Hematopoietic multipotent progenitor cell treated with erythropoietin and hydrocortisone succinate and interleukin-3 and kit ligand, for 6 days (in vitro differentiated cells): ENCODE measurements at places on chromosomes 7 and 10.

- DNase-seq: no peak
These were observed 1061.5 kb downstream of the LRMDA start for GRCh38 chr10:76492678-76493472.

DNA sequence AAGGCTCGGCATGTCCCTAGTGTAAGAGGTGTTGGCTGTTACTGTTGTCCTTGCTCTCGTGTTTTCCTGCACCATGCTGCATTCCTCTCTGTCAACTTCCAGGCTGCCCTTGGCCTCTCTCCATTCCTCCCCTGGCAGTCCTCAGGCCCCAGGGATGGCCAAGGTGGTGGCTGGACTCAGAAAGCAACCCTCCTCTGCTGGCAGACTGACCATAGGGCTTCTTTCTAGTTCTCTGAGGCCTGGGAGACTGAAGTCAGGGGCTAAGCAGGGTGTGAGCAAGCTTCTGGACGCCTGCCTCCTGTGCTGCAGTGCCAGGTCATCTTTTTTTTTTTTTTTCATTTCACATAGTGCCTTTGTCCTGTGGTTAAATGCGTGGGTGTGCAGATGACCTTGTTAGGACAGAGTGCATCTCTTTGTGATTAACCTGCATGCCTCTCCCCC lies 72.0 kb downstream of the GOLGA7B start:
- DNase-seq: no peak

- DNase-seq: no peak
These were observed 106.0 kb downstream of the TCF7L2 start for GRCh38 chr10:113056030-113056429.

DNA sequence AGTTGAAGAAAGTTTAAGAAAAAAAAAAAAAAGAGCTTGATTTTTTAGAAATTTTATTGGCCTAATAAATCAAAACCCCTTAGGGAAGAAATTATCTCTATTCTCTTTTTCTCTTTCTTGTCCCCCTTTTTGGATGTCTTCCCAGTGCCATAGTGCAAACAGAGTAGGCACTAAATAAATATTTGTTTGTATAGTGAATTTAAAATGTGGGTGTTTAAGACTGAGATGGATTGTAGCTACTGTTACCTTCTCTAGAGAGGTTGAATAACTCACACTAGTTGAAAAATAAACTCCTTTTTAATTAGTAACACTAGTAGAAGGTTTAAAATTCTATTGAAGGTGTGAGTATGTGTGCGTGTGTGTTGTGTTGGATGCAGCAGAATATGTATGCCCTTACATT lies 783.8 kb downstream of the NXPH1 start:
- DNase-seq: no peak

GRCh38 chr7:117951285-117951684 lies 78.0 kb upstream of the CTTNBP2 start:
- no peak for DNase-seq

DNA sequence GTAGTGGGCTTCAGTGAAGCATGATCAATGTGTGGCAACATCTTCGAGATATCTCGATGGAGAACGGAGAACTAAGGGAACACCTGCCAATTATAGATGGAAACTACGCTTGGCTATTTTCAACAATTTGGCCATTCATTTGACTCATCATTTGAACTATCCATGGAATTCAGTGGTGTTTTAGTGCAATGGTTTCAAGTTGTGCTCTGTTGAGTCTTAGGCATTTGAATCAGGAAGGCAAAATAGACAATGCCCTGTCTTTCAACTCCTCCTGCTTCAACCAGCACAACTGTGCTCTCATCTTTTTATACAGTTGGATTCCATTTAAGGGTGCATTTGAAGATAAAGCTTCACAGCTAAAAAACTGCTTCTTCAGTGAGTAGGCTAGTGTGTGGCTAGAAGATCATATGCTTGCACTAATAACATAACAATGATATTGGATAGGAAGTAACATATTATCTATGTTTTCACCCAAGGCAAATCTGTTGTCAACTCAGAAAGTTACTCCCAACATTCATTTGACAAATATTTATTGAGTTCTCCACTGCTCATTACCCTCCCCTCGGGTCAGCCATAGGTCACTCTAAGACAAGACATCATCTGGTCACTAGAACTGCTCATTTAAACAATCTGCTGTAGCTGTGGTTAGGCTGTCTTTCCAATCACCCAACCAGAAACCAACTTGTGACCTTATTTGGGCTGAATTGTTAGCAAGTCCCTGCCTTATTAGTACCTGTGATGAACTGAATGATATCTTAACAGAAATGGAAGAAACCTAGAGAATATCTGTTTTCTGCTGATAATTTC lies 314.1 kb upstream of the SP4 start:
- DNase-seq: no peak

DNA sequence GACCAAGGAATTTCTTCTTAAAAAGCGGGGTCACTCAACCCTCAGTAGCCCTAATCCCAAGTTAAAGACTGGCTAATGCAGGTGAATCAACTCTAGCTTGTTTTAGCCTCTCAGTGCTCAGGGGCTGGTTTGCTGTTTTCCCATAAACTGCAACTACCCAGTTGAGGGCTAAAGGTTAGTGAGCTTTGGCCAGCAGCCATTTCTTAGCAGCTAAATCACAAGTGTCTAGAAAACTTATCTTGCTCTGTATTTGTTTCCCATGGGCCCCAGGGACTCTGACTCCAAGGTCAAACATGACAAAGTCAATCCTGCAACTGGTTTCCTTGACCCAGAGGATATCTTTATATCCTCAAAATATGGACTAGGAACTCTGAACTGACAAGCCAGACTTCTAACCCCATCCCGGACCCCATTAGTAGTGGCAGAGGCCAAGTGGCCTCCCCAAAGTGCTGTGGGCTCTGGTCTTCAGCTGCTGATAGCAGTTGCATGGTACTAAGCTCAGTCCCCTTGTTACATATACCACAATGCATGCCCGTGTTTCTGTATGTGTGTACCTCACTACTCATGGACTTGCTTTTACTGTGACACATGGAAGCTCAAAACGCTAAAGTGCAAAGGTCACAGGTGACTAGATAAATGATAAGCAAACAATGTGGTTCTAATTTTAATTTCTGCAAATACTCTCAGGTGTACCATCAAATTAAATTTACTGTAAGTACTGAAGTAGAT lies 793.0 kb upstream of the IGFBP3 start:
- no peak for DNase-seq

GRCh38 chr7:144036302-144036885 lies 12.4 kb upstream of the OR2A5 start:
- no peak for DNase-seq

DNA sequence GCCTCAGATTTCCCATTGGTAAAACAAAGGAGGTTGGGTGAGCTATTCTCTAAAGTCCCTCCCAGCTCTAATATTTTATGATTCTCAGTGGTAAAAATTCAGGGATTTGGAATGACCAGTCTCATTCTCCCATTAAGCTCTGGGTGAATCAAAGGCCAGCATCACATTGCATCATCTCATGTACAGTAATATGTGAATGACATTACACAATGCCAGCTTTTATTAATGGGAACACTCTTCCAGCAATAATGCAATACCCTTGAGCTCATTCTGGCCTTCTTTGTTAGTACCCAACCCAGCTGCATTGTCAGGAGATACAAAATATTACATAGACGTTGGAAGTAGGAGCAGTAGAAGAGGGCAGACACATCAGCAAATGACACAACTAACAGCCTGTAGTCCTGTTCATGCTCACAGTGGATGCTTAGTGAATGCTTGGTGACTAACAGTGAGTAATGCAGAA lies 100.0 kb upstream of the EGR2 start:
- DNase-seq: no peak

- no peak for DNase-seq
These were observed 86.7 kb downstream of the SLIT1 start for GRCh38 chr10:97099089-97099488.
